Activated CD4-positive, CD25-positive, alpha-beta regulatory T cell treated with anti-CD3 and anti-CD28 coated beads, Interleukin-2, amount 50 U/mL, for 16 hours (primary cell): ENCODE measurements at places on chromosomes 4 and X.

DNA sequence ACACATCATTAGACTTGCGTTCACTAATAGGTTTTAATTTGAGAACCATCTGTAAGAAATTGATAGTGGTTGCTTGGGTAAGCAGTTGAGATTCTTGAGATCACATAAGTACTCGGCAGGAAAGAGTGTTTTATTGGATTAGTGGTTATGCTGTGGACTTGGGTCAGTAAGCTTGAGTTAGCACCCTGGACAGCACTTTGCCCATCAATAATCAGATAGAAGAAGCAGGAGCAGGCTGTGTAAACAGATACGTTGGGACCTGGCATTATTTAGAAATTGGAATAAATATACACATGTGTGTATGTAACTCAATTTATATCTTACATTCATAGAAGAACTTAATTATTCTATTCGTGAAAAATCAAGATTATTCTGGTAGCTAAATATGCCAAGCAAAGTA, 357.5 kb upstream of the SMIM31 start:
- no peak for DNase-seq

DNA sequence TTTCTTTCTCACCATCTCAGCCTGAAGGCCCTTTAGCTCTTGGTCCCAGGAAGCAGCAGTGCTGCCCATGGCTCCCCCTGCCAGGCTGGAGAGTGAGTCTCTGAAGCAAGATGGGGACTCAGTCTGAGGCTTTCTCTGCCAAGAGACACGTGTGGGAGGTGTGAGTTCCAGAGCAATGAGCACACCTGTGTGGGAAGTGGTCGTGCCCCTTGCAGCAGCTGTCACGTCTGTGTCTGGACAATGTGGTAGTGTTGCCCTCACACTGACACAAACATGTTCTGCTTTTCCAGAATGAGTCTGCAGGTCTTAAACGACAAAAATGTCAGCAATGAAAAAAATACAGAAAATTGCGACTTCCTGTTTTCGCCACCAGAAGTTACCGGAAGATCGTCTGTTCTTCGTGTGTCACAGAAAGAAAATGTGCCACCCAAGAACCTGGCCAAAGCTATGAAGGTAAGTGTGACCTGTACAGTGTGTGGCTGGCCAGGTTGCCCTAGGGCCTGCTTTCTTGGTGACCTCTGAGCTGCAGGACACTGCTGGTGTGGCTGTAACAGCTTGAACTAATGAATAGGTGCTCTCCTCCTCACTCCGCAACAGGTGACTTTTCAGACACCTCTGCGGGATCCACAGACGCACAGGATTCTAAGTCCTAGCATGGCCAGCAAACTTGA, 1.9 kb downstream of the TACC3 start:
- no peak for DNase-seq

GRCh38 chrX:45011131-45011530, 138.1 kb downstream of the KDM6A start:
- DNase-seq: no peak

DNA sequence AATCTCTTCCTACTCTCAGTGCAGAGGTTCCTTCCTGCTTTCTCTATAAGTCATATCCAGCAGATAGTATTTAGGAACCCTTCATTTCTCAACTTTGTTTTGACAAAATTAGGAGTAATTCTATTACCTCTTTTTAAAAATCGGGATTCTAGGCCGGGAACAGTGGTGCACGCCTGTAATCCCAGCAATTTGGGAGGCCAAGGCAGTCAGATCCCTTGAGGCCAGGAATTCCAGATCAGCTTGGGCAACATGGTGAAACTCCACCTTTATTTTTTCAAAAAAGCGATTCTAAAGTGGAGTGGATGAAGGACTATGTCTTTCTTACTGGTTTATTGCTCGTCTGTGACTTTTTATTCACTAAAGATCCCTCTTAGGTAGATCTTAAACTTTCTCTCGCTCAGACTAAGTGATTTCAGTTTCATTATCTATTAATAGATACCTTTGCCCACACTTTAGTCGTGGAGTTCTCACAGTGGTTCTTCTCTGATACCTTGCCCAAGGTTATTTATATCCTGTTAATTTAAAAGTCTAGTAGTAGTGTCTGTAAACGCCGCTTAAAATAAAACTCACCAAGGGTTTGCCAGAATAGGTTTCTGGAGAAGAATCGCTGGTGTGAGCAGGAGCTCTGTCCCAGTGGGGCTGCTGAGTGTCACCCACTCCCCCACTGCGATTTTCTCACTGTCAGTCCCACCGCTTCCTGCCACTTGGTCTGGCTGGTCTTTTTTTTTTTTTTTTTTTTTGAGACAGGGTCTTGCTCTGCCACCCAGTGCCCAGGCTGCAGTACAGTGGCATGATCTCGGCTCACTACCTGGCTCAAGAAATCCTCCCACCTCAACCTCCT, 27.0 kb upstream of the TMEM131L start:
- DNase-seq: no peak

GRCh38 chr4:97866821-97867556, 276.3 kb downstream of the STPG2 start:
- DNase-seq: no peak

DNA sequence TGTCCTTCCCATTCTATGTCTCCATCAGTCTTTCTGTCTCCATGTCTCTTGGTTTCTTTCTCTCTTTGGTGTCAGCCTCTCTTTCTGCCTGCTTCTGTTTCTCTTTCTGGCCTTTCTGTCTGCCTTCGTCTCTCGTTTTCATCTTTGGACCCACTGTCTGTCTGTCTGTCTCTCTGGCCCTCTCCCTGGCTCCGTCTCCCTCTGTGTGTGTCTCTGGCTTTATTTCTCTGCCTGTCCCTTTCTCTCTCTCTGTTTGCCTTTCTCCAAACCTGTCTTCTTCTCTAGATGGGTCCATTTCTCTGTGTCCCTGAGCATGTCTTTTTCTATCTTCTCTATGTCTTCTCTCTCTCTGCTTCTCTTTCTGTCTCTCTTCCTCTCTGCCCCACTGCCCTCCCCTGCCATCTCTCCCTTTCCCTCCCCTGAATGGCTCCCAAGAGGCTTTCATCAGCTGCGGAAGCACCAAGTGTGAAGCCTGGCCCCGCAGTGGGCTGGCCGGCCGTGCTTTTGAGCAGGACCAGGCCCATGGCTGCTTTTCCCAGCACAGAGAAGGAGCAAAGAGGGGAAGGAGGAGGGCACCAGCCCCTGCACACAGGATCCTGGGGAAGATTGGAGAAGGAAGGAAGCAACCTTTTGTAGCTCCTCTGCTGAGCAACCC, 57.4 kb downstream of the PJA1 start:
- DNase-seq: no peak

DNA sequence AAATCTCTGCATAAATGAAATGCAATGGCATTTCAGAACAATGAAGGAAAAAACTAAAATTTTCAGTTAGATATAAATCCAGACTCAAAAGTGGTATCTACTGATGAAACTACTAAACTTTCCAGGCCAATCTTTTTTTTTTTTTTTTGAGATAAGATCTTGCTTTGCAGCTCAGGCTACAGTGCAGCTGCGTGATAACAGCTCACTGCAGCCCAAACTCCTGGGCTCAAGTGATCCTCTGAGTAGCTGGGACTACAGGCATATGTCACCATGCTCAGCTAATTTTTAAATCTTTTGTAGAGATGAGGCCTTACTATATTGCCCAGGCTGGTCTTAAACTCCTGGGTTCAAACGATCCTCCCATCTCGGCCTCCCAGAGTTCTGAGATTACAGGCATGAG, 1228.2 kb upstream of the ADGRL3 start:
- no peak for DNase-seq

GRCh38 chr4:100738196-100739165, 220.7 kb upstream of the EMCN start:
- DNase-seq: no peak

DNA sequence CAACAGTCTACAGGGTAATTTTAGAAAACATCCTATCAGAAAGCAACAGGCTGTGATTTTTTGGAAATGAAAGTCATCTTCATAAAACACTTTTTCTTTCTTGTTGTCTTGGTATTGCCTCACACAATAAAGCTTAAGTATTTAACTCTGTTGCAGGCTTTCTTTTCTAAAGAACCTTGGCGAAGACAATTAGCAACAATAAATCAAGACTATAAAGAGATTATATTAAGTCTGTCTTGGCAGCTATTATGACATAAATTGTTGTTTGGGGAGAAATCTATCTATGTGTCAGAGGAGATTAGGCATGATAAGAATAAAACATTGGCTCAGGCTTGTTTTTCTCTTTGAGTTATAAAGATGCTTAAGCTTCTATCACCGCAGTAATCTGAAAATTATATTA, 1774.8 kb downstream of the ARAP2 start:
- no peak for DNase-seq

DNA sequence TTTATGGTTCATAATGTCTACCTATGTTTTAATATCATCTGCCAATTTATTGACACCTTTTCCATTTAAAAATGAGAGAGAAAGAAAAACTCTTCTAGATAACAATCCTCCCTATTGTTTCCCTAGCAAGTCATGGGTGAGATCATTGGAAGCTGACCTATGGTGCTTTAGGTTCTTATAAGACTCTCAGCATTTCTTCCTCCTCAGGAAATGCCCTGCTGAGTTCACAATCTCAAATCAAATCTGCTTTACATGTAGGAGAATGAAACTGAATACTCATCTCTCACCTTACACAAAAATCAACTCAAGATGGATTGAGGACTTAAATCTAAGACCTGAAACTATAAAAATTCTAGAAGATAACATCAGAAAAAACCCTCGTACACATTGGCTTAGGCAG, 267.4 kb downstream of the RAPGEF2 start:
- no peak for DNase-seq

DNA sequence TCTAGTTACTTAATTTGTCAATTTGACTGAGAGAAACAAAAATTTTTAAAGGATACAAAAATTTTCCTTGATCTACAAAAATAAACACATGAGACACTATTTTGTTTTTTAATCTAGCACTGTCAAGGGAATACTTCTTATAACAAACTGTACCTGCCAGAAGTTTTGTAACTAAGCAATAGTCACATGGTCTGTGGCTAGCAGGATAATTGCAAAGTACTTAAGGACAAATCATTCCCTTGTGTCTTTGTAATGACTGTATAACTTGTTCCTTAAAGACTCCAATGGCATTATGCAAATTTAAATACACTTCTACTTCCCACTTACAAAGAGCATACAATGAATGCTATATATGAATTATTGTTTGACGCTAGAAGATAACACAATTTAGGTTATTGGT, 25.1 kb upstream of the ANK2 start:
- no peak for DNase-seq

GRCh38 chr4:68954126-68954525, 2.5 kb upstream of the UGT2A3 start:
- DNase-seq: no peak

GRCh38 chr4:186243331-186243730, 16.0 kb downstream of the KLKB1 start:
- no peak for DNase-seq

GRCh38 chr4:86939729-86940575, 5.1 kb downstream of the AFF1 start:
- DNase-seq: no peak

GRCh38 chr4:160846121-160846520, 1317.7 kb downstream of the FSTL5 start:
- no peak for DNase-seq

DNA sequence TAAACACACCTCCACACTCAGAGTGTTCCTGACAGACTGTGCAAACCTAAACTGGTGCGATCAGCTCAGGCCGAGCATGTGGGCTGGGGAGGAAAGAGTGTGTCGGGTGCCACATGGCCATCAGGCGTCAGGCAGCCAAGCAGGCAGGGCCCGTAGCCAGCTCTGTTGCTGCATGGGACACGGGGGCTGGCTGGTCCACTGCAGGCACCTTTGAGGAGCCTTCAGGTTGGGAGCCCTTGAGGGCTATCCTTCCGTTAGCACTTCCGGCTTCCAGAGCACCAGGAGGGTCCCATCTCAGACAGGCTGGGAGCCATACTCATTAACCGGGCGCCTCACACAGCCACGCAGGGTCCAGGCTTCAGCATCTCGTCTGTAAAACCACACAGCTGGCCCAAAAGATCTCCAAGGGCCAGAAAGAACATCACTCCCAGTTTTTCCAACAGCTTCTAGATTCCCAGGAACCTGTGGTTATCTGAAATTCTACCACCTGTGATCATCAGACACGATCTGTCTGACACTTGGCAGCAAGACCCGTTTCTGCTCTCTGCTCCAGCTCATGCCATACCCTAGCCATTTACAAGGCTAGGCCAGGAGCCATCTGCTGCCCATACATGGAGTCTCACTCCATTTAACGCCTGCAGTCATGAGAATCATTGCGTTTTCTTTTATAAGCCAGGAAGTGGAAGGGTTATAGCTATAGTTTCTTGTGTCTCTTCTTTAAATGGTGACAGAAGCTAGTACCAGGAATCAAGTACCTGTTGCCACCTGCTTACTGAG, 87.5 kb downstream of the NSUN7 start:
- DNase-seq: no peak

DNA sequence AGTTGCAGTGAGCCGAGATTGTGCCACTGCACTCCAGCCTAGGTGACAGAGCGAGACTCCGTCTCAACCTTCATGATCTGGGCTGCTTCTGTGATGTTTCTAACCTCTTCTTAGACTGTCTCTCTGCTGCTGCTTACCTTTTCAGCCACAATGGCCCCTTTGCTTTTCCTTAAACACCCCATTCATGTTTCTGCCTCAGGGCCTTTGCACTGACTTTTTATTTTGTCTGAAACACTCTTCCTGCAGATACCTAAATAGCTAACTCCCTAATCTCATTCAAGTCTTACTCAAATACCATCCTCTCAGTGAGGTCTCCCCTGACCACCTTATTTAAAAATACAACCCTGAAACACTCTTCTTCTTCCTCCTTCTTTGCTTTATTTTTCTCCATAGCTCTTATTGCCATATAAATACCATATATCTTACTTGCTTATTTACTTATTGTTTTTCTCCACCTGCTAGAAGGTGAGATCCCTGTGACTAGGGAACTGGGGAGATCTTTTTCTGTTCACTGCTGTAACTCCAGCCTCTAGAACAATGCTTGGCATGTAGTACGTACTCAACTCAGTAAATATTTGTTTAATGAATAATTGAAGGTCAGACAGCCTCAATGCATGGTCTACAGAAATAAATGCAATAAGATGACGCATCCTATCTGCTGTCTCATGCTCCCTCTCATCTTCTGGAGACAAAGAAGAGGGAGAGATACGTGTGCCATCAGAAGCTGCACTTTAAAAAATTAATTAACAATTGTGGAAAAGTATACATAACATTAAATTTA, 43.8 kb upstream of the SETD7 start:
- DNase-seq: no peak

DNA sequence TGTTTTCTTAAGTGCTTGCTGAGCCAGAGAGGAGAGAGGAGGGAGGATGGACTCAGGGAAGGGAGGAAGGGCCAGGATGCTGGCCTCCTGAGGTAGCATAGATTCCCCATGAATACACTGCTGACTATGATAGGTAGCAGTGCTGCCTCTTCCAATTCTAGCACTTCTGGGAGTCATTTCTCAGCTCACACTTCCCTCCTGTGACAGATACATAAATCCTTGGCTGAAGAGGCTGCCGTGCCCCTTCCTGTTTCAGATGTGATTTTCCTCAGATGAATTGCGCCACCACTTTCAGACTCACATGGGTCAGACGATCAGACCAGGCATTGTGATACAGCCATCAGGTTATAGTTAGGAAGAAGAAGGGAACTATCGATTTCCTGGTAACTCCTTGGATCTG, 22.4 kb downstream of the TSC22D3 start:
- no peak for DNase-seq

- DNase-seq: no peak
Measured at GRCh38 chr4:85368932-85369331, 106.0 kb upstream of the ARHGAP24 start.

- no peak for DNase-seq
Measured at GRCh38 chr4:72112514-72113156, 80.8 kb downstream of the NPFFR2 start.

GRCh38 chr4:6119507-6120020, 80.8 kb downstream of the JAKMIP1 start:
- DNase-seq: no peak
